ENCODE measurements at places on chromosomes 3 and 15.

DNA sequence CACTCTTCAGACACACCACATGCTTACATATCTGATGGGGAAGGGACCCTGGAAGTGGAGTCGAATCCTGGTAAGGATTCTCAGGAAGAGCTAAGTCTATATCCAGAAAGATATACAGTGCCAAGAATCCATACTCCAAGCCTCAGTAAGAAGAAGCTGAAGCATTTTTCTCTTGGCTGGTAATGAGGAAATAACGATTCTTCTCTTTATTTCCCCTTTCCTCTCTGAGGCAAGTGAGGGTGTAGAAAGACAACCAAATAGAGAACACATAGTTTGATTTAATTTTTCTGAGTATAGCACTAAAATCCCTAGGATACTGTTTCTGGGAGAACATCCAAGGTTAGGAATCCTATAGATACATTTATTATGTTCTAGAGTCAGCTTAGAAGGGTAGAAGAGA, 857.3 kb downstream of the TUSC7 start:
- DNase-seq = no peak

GRCh38 chr3:119664370-119664769, 4.0 kb upstream of the POPDC2 start:
- no peak for DNase-seq

DNA sequence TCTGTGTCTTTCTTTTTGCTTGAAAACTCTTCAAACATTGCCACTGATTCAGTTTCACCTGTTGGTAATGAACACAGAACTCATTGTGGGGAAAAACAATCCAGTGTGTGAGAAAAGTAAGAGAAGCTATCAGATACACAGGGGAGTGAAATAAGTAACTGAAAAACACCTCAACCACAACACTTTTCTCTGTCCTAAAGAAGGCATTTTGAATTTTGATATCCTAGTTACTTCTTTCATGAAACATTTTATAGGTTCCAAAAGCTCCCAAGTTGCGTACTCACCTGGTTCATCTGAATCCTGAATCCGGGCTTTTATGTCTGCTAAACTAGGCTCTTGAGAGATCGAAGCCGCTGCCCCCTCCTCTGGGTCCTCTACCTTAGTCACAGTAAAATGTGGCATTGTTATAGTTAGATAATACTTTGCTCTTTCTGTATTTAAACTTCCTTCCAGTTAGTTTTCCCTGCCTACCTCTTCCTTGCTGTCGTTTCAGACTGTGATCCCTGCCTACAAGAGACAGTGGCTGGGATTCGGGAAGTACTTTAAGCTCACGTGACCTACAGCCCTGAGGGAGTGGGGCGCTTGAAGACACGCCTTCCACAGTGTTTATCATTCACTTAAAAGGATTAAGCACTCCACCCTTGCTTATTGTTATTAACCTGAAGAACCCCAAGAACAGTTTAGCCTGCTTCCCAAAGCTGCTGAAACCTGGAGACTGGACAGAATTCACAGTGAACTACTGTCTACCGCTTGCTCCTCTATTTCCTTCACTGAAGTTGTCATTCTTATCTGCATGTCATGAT, 19.1 kb downstream of the SLC12A6 start:
- DNase-seq = peak; percentile 42

DNA sequence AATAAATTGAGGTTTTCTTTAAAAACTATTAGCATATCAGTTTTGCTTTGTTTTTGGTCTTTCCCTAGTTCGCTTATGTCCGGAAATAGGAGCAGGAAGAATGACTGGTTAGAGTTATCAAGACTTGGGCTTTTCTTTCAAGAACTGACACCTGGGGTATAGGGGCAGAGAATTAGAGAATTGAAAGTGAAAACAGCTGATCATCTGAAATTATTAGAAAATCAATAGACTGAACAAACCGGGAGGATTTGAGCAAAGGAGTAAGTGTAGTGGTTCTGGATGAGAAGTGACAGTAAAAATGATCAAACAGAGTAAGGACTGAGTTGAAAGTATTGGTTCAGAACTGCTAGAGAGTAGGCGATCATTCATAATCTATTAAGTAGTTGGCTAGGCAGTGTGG, 6.0 kb downstream of the MINDY2 start:
- DNase-seq = no peak

DNA sequence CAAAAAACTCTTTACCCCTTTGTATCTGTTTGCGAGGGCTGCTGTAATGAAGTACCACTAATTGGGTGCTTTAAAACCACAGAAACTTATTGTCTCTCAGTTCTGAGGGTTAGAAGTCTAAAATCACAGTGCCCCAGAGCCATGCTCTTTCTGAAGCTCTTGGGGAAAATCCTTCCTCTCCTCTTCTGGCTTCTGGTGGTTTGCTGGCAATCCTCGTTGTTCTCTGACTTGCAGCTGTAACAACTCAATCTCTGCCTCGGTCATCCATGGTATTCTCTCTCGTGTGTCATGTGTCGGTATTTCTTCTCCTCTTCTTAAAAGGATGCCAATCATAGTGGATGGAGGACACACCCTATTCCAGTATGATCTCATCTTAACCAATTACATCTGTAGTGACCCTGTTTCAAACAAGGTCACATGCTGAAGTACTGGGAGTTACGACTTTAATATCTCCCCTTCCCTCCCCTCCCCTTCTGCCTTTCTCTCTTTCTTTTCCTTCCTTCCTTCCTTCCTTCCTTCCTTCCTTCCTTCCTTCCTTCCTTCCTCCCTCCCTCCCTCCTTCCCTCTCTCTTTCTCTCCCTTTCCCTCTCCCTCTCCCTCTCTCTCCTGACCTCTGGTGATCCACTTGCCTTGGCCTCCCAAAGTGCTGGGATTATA, 6.5 kb upstream of the ARL8B start:
- no peak for DNase-seq

GRCh38 chr3:18812316-18812715, 336.0 kb upstream of the KCNH8 start:
- no peak for DNase-seq

DNA sequence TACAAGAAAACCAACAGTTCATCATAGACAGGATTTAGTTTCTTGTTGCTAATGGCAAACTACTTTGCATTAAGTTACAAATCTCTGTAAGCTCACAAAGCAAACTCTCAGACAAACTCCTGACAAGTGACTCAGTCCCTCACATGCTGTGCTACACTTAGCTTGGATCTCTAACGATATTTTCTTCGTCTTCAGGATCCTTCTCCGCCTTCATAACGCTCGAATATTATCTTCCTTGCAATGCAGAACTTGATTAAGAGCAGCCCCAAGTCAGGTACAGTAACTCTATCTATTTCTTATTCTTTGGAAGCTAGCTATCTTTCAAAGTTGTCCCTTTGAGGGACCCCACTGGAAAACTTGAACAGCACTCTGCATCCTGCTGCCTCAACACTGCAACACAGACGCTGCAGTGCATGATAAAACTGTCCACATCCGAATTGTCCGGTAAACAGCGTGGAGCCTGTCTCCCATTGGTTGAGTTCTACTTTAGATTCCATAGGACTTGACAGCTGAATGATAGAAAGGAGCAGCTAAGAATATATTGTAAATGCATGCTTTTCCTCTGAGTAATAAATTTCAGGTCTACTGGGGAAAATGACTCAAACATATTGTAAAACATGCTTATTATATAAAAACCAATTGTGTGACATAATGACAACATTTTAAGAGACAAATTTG, 61.3 kb downstream of the UACA start:
- DNase-seq = no peak

DNA sequence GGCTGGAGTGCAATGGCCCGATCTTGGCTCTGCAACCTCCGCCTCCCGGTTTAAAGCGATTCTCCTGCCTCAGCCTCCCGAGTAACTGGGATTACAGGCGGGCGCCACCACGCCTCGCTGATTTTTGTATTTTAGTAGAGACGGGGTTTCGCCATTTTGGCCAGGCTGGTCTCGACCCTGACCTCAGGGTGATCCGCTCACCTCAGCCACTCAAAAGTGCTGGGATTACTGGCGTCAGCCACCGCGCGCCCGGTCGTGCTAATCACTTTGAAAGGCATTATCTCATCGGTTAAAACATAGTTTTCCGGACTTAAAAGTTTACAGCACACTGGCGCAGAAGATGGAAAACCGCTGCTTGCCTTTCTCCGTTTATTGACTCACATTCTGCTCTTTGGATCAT, 27.6 kb upstream of the MTHFS start:
- DNase-seq = no peak

DNA sequence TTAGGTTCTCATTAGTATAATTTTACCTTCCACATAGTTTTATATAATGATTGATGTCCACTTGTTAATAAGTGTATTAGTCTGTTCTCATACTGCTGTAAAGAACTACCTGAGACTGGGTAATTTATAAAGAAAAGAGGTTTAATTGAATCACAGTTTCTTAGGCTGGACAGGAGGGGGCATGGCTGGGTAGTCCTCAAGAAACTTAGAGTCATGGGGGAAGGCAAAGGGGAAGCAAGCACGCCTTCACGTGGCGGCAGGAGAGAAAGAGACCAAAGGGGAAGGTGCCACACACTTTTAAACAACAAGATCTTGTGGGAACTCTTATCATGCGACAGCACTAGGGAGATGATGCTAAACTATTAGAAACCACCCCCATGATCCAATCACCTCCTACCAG, 19.2 kb downstream of the DZIP3 start:
- no peak for DNase-seq

DNA sequence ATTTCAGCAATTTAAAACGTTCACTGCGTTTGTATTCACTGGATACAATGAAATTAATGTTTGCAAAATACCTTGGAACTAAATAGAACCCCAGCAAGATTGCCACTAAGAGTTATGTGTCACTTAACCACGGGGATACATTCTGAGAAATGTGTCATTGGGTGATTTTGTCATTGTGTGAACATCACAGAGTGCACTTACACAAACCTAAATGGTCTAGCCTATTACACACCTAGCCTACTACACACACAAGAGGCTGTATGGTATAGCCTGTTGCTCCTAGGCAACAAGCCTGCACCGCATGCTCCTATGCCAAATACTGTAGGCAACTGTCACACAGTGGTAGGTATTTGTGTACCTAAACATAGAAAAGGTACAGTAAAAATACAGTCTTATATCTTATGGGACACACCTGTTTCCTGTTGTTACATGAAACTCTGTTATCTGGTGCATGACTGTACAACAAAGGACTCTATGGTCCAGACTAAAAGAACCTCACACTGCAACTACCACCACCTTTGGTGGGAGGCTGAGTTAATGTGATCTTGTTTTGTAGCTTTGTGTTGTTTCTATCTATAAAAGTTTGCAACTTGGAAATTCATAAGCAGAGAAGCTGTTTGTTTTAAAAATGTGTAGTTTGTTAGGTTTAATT, 92.2 kb upstream of the NTRK3 start:
- DNase-seq = no peak

GRCh38 chr3:49511639-49512038, 41.6 kb downstream of the DAG1 start:
- no peak for DNase-seq

DNA sequence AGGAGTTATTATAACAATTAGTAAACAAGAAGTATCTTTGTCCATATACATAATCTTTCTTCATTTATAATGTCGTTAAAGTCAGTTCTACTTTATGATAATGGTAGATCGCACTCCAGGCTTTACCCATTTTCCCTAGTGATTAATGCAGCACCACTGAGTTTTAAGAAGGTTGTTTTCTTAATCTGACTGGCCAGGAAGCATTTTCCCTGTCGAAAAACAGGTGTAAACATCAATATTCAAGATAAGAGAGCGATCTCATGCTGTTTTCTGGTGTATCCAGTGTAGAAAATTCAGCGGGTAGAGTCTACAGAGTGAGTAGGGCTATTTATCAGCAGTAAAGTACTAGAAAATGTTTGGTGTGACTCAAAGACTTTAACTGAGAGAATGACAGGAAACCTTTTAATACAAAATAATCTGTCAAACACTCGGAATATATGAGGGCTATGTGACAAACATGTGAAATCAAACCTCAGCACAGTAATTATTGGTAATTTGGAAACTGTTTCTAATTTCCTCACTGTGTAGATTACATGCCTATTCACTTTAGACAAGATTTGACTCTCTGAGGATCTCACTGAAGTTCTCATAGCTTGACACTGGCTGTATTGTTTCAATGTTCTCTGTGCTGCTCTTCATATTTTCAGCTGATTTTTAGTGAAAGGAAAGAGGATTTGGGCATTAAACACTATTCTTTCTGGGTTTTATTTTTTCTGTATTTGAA, 1013.2 kb downstream of the VGLL3 start:
- DNase-seq = no peak

DNA sequence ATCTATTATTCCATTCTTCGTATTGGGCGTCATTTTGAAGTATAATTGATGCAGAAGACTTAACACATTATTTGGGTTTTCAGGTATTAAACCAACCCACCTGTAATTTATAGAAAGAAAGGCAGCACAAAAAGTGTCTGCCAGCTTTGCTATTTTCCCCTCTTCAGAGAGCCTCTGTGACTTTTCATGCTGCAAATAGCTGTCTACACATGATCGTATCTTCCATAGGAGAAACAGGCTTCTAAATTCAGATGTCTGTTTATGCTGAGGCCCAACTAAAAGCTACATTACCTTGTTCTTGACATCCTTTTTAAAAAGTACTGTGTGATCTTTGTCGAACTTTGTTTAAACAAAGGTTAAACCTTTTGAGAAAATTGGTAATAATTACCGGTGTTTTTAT, 5.0 kb downstream of the ACKR2 start:
- no peak for DNase-seq

- no peak for DNase-seq
Observed at GRCh38 chr3:8757551-8758518, 11.6 kb downstream of the OXTR start.

DNA sequence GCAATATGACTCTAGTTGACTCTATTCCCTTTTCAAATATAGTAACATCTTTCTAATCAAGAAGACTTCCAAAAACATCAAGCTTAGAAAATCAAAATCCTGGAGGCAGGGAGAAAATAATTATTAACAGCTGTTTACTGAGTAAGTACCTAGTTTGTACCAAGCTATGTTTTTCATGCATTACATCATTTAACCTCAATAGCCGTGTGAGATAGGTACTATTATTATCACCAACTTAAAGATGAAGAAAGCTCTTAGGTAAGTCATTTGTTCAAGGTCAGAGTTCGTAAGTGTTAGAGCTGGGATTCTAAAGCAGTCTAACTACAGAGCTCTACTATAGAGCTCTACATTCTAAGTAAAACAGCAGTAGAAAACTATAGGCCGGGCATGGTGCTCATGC, 41.6 kb downstream of the GSK3B start:
- DNase-seq = no peak

- DNase-seq = no peak
Observed at GRCh38 chr3:155230382-155230781, 63.1 kb downstream of the STRIT1 start.

GRCh38 chr3:72144773-72145505, 360.0 kb upstream of the PROK2 start:
- DNase-seq = peak; percentile 29

GRCh38 chr3:33047842-33048834, 48.8 kb downstream of the GLB1 start:
- DNase-seq = peak; percentile 49

GRCh38 chr3:94483403-94483802, 420.5 kb downstream of the NSUN3 start:
- no peak for DNase-seq
